ENCODE measurements at places on chromosomes 1 and 21.

GRCh38 chr1:34631126-34631525 is 123.7 kb upstream of the GJB5 start:
- no peak for DNase-seq

- no peak for DNase-seq
Measured at GRCh38 chr21:38838598-38839327, 33.0 kb downstream of the ETS2 start.

DNA sequence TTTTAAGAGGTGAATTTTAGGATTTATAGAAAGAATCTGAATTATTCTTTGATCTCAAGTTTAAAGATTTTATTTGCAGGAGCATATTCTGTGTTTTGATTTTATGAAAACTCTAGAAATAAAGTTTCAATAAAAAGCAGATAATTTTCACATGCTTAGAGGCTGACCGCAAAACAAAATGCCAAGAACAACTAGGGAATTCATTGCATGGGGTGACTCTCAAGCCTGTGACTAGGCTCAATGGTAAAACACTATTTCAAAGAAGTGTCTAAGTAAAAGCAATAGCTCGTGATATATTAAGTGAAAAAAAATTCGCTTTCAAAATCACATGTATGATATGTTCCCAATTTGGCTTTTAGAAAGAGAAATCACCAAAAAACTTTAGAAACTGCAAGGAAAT is 49.6 kb downstream of the RPL5 start:
- DNase-seq = no peak

- no peak for DNase-seq
Measured at GRCh38 chr1:170864238-170864637, 71.1 kb upstream of the MROH9 start.

DNA sequence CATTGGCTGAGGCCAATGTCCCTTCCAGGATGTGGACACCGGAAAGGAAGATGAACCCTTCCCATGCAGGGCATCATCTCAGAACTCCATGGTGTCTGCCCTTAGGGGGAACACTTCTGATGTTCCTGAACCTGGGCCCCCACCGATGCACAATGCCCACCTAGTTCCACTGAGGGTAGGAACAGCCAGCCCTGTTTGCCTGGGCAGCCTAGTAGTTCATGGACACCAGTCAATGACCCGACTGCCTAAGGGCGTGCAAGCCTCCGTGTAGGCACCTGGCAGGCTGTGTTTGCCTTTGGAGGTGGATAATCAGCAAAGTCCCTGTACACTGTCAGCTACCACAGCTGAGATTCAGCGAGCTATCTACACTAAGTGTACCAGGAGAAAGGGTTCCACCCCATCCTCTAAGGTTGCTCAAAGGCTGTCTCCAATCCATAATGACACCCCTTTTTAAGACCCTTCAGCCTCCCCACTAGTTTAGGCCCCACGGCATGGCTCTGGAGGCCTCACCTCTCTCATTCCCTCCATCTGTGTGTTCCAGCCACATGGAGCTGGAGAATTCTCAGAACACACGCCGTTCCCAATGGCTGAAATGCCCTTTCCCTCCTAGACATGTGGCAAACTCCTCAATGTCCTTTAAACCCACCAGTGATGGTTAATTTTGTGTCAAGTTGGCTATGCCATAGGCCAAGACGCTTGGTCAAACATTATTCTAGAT is 124.8 kb upstream of the EDN2 start:
- no peak for DNase-seq

GRCh38 chr1:168288311-168289052 is 7.8 kb downstream of the TBX19 start:
- DNase-seq = no peak

DNA sequence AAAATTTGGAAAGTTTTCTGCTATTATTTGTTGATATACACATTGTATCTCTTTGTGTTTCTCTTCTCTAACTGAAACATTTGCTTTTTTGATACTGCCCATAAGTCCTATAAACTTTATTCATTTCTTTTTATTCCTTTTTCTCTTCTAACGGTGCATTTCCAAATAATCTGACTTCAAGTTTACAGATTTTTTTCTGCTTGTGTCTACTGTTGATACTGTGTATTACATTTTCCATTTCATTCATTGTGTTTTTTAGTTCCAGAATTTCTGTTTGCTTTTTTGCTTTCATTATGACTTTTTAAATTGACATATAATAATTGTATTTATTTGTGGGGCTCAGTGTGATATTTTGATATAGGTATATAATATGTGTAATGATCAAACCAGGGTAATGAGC is 38.3 kb upstream of the PLA2G2A start:
- DNase-seq = no peak

DNA sequence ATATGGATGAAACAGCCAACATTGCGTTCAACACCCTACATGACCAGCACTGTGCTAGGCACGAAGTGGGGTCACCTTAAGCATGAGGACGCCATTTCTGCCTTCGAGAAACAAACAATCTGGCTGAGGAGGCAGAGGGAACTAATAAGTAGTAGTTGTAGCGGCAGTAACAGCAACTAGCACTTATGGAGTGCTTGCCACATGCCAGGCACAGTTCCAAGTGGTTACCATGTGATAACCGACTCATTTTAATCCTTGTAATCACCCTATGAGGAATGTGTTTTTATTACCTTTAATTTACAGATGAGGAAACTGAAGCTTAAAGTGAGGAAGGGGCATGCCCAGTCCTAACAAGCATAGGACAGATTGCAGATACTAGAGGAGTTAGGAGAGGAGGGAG is 33.7 kb downstream of the KCND3 start:
- no peak for DNase-seq

DNA sequence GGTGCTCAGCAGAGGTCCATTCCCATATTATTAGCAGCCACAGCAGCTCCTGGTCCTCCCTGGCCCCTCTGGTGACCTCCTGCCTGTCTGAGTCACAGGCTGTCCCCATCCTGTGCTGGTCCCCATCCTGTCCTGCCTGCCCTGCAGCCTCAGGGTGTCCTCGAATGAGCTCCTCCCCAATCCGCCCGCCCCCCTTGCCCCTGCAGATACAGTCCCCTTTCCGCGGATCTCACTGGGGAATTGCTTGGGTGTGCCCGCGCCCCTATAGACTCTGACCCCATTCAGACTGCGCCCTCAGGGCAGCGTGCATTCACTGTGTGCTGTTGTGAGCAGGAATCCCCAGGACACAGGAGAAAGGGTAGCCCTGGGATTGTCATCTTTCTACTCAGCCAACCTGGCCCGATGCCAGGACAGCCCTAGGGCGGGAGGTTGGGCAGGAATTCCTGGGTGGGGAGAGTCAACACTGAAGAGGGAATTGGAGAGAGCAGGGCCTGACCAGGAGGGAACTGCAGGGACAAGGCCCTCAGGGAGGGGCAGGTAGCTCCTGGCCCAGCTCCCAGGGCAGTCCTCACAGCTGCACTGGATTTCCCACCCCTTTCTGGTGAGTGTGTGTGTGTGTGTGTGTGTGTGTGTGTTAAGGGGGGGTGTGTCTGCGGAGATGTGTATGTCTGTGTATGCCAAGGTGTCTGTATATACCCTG is 1.1 kb upstream of the GUCA2A start:
- DNase-seq = no peak

- DNase-seq = no peak
Measured at GRCh38 chr1:74271503-74271902, 36.3 kb downstream of the TNNI3K start.

DNA sequence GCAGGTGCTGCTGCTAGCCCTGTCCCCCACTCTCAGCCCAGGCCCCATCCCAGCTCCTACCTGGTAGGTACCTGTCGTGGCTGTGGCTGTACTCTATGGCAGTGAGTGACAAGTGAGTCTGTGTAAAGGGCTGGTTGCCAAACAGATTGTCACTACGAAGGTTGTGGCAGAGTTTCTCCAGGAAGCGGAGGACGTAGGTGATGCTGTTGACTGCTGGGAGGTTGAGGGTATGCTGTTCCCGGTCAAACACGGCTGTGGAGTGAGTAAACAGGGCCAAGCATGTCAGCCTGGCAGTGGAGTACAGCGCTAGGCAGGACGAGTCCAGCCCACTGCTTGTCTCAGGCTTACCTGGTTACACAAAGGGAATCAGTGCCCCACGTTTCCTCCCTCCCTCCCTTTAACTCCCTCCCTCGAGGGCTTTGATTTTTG is 24.8 kb upstream of the SLFNL1 start:
- DNase-seq = no peak

DNA sequence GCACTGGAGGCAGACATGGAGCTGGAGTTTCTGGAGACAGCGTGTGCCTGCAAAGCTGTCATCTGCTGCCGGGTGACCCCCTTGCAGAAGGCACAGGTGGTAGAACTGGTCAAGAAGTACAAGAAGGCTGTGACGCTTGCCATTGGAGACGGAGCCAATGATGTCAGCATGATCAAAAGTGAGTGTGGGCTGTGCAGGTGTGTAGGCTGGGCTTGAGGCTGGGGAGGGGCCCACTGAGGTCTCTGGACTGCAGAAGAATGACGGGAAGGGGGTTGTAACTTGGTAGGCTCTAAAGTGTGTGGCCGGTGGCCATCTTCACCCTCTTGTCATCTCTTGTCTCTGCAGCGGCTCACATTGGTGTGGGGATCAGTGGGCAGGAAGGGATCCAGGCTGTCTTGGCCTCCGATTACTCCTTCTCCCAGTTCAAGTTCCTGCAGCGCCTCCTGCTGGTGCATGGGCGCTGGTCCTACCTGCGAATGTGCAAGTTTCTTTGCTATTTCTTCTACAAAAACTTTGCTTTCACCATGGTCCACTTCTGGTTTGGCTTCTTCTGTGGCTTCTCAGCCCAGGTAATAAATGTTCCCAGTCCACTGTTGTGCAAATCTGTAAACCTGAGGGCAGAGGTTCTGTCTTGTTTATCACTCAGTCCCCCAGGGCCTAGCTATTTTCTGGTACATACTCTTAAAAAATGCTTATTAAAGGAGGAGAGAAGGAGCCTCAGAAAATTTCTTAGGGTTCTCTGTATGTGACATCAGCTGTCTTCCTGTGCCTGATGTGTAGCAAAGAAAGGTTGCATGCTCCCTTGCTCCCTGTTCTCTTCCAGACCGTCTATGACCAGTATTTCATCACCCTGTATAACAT is 19.9 kb downstream of the ATP8B2 start:
- DNase-seq = peak; percentile 71

- DNase-seq = no peak
Measured at GRCh38 chr1:204307334-204307883, 52.3 kb downstream of the PLEKHA6 start.

- DNase-seq = no peak
Measured at GRCh38 chr1:156281693-156282478, 739 bp downstream of the SMG5 start.

DNA sequence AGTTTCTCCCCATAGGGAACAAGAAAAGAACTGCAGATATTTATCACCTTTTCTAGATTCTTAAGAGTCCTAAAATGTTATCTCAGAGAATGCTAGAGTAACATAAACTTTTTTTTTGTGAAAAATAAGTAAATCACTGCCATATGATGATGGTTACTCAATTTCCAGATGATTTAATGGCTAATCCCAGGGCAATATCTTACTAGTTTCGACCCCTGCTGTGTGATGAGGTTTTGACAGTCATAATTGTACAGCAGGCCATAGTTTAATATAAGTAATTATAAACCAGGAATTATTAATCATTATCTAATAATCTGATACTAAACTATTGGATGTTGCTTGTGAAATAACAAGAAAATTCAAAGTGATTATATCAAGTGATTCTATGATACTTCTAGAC is 210.6 kb downstream of the HLX start:
- DNase-seq = no peak

DNA sequence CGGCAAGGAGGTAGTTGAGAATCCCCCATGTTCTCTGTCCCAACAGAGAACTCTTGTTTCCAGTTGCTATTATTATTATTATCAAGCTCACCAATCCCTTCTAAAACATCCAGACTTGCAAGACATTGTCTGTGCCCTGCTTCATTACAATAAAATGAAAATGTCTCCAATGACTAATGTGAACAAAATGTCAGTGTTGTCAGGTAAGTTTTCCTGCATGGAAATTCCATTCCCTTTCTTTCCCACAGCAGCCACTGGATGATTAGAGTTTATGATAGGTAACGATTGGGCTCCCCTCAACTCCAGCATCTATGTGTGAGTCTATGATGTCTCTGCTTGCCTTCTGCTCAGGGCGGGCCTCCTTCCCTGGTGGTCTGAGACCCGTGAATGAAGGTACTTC is 8.9 kb upstream of the DYRK1A start:
- no peak for DNase-seq

- no peak for DNase-seq
Measured at GRCh38 chr1:204192046-204192445, 4.2 kb downstream of the KISS1 start.

DNA sequence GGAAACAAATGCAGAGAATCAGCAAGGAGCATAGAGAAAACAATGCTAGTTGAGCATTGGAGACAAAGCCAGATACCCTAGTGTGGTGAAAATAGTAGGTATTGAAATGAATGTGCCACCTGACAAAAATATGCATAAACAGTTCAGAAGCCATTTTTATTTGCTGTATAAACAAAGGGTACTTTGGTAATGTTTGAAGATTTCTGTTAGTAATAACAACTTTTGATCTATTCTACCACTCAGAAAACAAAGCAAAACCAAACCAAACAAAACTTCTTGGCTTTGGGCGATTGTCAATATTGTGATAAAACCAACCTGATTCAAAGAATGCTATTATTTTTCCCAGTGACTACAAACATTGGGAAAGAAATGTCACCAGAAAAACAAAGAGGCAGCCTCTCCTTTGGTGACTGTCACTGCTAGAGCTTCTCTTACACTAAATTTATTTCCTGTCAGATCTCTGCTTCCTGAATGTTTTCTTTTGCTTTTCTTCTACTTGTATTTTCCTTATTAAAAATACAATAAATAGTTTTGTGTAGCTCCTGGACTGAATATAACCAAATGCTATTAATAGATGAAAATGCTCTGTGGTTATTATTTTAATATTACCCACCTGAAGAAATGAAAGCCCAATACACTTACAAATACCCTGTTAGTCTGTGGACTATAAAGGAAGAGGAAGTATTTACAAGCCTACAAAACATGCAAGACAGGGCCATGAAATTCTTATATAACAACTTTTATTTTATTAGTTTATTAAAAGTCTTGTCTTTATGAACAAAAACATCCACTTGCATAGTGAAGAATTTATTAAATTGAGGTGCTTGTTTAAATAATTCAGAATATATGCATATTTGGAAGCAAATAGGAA is 5.7 kb downstream of the ATP6V1G3 start:
- DNase-seq = no peak

- DNase-seq = no peak
Measured at GRCh38 chr1:97864615-97865014, 56.2 kb downstream of the DPYD start.

DNA sequence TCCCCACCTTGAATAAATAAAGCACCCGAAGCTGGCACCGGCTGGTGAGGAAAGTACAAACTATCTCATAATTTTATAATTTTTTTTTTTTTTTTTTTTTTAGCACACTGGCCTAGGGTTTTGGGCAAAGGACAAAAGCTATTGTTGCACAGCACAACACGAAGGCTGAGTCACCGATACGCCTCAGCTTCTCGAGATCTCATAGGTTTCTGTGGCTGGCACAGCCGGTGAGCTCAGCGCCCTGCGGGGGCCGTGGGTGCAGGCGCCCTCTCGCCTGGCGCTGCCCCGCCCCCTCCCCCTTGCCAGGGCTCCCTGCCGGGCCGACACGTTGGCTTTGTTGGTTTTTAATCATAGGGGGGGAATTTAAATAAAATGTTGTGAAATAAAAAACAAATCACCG is 17.2 kb downstream of the CASZ1 start:
- DNase-seq = no peak

- DNase-seq = no peak
Measured at GRCh38 chr1:185787238-185787637, 53.0 kb downstream of the HMCN1 start.

All from stimulated activated CD4-positive, alpha-beta T cell treated with anti-CD3 and anti-CD28 coated beads, Interleukin-12 subunit alpha, Interleukin-12 subunit beta, amount 100 ng/mL, for 4 hours (primary cell).